NCI-H1092 (cell line): ENCODE measurements at places on chromosomes 1 and 21.

DNA sequence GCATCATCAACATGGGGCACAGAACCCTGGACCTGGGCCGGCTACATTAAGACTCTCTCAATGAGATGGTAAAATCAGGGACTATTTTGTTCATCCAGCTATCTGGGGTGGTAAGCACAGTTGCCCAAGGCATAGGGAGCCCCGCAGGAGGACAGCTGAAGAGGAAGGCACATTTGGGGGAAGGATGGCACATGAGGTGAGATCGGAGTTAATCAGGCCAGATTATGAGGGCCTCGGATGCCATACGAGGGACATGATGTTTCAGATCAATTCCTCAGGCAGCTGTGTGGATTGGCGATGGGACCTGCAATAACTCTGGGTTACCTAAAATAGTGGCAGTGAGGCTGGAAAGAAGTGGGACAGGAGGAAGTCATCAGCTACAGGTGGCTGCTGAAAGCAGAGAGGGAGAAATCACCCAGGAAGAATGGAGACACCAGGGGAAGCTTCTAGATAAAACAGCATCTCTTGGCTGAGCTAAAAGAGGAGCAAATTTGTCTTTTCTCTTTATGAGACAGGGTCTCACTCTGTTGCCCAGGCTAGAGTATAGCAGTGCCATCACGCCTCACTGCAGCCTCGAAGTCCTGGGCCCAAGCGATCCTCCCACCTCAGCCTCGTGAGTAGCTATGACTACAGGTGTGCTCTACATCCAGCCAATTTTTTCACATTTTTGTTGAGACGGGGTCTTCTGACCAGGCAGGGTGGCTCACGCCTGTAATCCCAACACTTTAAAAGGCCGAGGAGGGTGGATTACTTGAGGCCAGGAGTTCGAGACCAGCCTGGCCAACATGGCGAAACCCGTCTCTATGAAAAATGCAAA lies 21.1 kb downstream of the TOMM20 start:
- no peak for DNase-seq

GRCh38 chr1:211752951-211753486 lies 77.5 kb downstream of the LPGAT1 start:
- DNase-seq = no peak

GRCh38 chr1:44828003-44828651 lies 14.9 kb downstream of the PTCH2 start:
- DNase-seq = no peak

DNA sequence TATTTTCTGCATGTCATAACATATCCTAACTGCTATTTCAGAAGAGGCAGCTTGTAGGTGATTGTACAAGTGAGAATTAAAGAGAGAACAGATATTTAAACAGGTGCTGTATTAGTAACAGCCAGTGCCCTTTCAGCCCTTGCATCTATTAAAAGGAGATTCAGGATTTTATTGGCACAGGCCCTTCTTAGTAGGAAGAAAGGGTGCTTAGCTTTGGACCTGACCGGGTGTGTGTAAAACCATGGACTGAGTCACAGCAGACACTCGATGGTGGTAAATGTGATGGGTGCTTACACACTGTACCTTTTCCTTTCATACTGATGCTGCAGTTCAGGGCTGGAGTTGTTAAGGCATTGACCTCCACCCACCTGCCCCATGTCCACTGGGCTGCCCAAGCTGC lies 12.7 kb upstream of the CD101 start:
- DNase-seq = no peak

- no peak for DNase-seq
Observed at GRCh38 chr1:180456191-180456590, 46.2 kb downstream of the ACBD6 start.

GRCh38 chr1:99441299-99442095 lies 177.2 kb downstream of the PLPPR4 start:
- DNase-seq = no peak
